Fibroblast of villous mesenchyme (primary cell): ENCODE measurements at places on chromosomes 2 and 18. TPM values are rescaled to one million over a fixed set of nuclear protein-coding genes. Genes with fewer than 3 reads are reported as not detected.
A peak's percentile ranks its signal among the peaks of the same experiment; 100 is the strongest.

GRCh38 chr2:170052151-170052550 is 125.8 kb upstream of the MYO3B start:
- no peak for DNase-seq

- peak; percentile 42 for DNase-seq
Measured at GRCh38 chr2:101842471-101842870, 145.0 kb downstream of the MAP4K4 start.

DNA sequence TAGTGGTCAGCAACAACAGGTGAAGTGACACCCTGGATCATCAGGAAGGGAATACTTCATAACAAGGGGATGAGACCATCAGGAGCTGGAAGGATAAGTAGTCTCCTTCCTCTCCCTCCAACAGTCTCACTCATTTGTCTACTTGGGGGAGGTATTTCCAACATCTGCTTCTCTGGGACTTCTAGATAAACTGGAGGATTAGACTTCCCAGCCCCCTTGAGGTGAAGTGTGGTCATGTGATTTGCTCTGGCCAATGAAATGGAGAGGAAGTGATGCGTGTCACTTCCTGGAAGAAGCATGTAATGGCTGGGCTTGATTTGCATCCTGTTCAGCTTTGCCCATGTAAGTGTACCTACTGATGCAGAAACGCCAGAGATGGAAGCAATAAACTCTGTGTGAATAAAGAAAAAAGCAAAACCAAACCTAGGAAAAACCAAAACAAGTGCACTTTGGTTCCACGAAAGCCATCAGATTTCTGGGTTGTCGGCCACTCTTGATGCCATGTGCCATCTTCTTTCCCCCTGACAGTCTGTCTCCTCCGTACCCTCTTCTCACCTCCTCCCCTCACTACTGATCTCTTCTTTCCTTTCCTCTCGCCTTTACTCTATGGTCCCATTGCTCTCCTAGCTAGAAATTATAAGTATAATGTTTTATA is 76.1 kb upstream of the DNMT3A start:
- no peak for DNase-seq

GRCh38 chr2:200658278-200658864 is 72.6 kb downstream of the AOX1 start:
- DNase-seq, result no peak

DNA sequence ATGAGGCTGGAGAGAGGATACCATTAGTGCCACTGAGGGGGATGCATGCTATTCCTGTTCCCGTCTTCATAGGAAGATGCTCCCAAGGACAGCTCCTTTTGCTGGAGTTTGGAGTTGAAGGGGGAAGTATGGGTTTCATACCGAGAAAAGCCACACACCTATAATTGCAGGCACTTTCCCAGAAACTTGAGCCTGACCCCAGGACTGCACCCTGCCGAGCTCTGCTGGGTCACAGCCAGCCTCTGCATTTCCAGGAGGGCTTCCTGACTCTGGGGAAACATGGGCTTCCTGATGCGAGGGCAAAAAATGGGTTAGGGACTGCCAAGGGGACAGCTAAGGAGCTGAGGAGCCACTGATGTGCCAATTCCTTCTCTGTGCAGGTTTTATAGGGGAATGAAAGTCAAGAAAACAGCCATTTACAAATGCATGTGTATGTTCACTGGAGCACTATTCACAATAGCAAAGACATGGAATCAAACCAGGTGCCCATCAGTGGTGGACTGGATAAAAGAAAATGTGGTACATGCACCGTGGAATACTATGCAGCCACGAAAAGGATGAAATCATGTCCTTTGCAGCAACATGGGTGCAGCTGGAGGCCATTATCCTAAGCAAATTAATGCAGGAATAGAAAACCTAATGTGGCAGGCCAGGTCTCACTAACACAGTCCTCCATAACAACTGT is 104.5 kb downstream of the ACAA2 start:
- DNase-seq, result no peak

DNA sequence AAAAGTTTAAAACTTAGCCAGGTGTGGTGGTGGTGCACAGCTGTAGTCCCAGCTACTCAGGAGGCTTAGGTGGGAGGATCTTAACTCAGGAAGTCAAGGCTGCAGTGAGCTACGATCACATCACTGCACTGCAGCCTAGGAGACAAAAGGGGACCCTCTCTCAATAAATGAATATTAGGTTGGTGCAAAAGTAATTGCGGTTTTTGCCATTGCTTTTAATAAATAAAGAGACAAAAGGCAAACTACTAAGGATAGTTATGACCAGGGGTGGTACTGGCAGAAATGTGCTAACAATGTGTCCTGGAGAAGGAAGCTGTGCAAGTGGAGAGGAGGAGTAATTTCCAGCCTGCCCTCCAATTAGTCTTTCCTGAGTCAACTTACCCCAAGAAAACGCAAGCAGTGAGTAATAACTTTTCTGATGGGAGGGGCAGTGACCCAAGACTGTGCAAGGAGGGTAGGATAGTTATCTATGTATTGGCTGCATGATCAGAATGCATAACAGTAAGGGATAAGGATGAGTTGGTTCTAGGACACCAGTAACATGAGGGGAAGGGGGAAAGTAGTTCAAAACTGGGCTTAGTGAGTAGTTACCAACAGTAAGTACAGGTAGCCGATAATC is 1.5 kb downstream of the EXOC6B start:
- peak; percentile 54 for DNase-seq

DNA sequence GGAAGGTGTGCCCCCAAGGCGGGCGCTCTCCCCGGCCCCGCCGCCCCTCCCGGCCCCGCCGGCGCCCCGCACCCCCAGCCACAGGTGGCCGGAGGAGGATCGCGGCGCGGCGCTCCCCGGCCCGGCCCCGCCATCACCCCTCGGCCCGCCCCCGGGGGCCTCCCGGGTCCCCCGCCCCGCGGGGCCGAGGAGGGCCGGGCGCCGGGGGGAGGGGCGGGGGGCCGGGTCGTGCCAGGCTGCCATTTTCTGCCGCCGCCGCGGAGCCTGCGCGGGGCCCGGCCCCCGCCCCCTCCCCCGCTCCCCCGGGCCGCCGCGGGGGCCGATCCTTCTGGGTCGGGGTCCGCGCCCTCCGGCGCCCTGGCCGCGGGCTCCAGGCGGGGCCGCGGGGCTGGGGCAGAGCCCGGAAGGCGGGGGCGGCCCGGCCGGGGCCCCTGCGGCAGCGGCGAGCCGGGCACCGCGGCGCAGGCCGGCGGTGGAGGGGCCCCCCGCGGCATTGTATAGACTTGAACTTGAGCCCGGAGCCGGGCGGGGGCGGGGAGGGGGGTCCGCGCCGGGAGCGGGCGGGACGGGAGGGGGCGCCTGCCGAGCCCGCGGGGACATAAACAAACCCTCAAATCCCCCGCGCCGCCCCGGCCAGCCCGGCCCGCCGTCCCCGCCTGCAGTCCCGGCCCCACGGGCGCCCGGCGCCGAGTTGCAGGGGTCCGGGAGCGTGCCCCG is 556 bp downstream of the DNMT3A start:
- no peak for DNase-seq

The TANC1 gene
- total RNA-seq, result 49.9 and 74.7 TPM in 2 replicates

The SGPP2 gene
- total RNA-seq, result not detected in 2 replicates

The SPHKAP gene
- under 0.01 TPM in 1 of 2 replicates, not detected in the other for total RNA-seq
